CD4-positive, alpha-beta T cell treated with Interleukin-4 for 1 hour (primary cell): ENCODE measurements at places on chromosomes 2 and 18.

GRCh38 chr18:79625195-79625923 is 54.2 kb upstream of the CTDP1 start:
- peak; percentile 32 for DNase-seq

DNA sequence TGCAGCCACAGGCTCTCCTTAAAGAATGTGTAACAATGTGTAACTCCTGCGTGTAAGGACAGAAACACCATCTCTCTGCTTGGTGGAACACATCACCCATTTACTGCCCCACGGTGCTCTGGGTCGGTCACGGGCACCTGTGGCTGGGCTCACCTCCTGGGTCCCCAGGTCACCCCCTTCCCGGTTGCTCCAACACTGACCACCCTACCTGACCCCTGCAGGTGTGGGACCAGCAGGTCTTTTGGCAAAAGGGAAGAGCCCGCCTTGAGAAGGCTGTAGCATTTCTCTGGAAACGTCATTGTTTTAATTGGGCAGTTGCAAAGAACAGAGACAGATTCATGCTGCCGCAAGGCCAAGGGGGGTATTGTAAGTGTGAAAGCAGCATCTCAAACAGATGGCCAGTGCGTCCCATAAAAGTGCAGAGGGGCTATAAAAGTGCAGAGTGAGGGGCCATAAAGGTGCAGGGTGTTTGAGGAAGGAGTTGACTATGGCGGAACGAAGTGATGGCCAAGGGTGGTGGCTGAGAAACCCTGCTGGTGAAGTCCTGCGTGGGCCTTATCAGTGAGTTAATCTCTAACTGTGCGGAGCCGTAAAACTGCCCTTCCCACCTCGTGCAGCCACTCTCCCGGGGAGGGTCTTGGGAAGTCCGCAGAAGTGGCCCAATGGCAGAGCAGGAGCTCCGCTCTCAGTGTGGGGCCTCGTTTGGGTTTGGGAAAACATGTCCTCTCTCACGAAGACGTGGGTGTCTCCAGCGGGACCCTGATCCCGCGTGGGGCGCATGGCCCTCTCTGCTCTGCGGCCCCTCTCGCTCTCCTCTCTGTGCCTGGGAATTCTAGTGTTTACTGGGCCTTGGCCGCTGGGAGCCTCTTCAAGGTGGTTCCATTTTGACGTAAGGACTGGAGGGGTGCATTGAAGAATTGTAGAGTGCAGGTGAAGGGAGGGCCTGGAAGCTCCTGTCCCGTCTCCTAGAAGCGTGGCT is 13.7 kb upstream of the NEU4 start:
- no peak for DNase-seq

- no peak for DNase-seq
Observed at GRCh38 chr2:73701968-73702665, 35.0 kb downstream of the TPRKB start.

- no peak for DNase-seq
Observed at GRCh38 chr2:120774557-120775160, 39.0 kb downstream of the GLI2 start.

GRCh38 chr2:61266632-61267505 is 104.9 kb downstream of the C2orf74 start:
- no peak for DNase-seq

- DNase-seq, result no peak
Observed at GRCh38 chr2:219739066-219739465, 111.6 kb downstream of the SLC4A3 start.

GRCh38 chr2:72780477-72780876 is 45.4 kb downstream of the EXOC6B start:
- no peak for DNase-seq

- no peak for DNase-seq
Observed at GRCh38 chr2:237496428-237496827, 9.4 kb downstream of the MLPH start.

DNA sequence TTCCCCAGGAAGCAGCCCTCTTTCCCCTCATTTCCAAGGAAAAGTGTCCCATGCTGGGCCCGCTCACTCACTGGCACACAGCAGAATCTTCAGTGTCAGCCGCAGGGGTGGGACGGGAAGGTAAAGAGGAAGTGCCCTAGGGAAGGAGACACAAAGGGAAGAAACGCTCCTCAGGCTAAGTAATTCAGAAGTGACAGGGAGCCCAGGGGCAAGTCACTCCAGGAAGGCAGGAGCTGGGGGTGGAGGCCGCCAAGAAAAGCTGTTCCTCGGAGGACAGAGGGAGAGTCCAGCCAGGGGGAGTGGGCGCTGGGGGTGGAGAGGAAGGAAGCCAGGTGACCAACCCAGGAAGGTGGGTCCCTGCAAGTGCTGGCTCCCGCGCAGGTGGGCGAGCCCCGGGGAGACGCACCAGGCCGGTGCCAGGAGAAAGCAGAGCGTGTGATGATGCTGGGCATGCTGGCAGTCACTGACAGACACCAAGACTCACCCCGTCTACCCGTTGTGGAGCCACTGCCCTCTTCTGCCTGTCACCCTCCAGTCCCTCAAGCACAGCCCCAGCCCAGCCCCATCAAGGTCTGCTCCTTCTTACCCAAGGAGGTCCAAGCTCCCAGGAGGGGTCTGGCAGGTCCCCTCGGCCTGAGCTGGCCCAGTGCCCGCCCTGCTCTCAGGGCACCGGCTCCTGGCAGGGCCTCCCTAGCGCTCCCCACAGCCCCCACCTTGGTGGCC is 21.7 kb downstream of the HDAC4 start:
- no peak for DNase-seq

DNA sequence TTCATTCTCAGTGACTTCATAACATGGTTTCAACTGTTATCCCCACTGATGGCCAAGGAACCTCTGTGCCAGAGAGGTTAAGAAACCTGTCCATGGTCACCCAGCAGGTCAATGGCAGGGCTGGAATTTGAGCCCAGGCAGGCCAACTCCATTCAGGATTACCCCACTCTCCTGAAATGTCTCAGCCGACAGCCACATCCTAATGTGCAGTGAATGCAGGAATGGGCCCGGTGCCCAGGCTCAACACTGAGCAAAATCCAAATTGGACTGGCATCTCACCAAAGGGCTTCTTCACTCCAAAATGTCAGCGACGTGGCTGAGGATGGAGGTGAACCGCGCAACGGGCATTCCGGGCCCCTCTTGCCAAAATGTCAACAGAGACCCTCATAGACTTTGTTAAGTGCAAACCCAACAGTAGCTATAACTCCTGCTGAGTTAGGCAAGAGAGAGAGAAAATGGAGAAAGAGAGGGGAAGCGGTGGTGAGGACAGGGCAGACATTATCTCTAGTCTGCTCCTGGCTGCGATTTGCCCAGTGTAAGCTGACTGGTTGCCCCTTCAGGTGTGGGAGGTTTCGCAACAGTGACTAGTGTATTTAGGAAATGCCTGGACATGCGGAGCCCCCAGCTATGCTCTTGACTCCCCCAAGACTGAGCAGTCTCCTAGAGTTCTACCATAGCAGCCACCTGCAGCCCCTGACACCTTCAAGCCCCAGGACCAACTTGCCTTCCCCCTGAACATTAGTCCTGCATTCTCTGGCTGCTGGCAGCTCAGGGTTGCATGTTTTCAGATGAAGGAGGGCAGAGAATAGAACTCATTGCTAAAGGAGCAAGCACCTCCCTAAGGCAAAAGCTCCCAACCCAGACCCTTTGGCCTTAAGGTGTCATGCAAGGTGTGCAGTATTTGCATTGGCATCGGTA is 167.7 kb downstream of the ANAPC1 start:
- DNase-seq, result no peak

DNA sequence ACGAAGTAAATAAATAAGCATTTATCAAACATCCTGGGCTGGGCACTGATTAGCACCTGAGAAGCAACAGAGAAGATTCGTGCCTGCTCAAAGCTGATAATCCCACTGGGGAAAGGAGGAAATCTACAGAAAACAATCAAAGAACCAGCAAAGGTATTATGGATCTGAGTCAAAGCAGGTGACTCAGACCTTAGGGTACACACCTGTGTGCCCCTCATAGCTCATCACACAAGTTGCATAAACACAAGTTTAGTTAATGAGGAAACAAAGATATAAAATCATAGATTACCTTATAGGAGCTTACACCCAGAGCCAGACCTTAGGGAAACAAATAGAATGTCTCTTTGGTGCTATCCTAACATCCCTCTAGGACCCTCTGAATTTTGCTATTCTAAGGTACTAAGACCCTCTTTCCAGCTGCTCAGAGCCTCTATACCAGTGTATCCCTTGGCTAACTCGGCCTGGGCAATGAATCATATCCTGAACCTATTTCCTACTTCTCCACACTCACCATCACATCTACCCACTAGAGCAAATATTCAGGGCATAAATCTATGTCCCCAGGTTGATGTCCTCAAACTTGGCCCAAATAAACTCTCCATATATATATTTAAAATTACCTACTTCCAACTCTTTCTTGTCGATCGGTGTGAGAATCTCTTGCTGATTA is 19.3 kb upstream of the CTIF start:
- DNase-seq, result no peak

DNA sequence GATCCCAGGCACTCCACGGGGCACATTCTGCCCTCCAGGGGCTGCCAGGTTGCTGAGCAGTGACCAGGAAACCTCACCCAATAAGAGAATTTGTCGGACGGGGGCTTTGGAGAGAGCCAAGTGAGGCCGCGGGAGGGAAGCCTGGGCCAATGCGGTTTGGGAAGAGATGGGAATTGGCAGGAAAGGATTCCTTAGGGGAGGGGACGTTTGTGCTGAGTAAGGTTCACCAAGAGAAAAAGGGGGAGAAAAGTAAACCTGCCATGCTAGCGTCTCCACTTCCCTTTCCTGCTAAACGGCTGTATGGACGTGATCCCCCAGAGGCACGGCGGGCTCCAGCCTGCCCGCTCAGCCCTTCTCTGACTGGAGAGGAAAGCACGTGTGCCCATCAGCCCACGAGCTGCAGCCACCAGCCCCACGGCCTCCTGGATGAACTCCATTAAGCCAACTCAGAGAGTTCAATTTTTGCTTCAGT is 194.4 kb upstream of the ID2 start:
- DNase-seq, result no peak

DNA sequence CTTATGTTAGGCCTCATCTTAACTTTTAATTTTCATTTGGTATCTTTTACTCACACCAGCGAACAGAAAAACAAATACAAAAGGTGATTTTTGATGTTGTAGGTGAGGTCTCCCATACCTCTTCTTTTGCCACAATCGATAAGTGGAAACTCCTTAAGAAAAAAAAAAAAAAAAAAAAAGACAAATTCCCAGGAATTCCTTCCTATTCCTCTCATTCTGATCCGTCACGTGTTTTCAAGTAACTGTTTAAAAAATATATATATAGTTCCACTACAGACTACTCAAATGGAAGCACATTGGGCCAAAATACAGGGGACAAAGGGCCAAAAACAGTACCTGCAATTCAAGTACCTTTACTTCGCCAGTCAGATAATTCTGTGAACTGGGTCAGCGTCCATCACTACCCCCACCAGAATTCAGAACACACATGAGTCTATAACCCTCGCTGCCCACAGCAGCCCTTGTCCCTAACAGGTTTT is 16.5 kb downstream of the NMUR1 start:
- no peak for DNase-seq

- DNase-seq, result no peak
Observed at GRCh38 chr2:191474464-191474863, 203.5 kb upstream of the NABP1 start.

DNA sequence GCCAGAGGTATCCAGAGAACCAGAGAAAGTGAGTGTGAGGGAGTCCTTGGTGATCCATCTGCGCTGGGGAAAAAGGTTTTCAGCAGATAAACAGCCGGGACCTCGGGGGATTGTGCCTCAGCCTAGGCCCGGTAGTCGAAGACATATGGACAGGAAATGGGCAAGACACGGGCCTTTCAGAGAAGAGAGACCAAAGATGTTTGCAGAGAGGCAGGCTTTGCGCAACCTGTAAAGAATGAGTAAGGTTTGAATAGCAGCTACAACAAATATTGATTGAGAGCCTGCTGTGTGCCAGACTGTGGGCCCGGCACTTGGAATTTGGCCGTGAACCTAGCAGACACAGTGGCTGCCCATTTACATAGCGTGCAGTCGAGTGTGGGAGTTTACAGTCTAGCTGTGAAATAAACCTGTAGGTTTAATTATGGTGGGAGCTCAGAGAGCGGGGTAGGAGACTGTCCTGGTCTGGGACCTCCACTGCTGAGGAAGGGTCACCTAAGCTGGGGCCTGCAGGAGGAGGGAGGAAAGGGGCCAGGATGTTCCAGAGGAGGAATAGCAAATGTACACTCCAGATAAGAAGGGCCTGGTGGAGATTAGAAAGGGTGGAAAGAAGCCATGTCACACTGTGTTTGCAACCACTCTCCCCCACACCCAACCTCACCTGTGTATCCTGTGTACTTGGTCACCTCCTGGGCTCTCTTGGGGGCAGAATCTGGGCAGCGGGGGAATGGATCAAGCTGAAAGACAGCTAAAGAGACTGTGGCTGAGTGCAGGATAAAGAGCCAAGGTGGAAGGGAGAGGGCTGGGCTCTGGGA is 3.0 kb downstream of the SH2D6 start:
- no peak for DNase-seq

DNA sequence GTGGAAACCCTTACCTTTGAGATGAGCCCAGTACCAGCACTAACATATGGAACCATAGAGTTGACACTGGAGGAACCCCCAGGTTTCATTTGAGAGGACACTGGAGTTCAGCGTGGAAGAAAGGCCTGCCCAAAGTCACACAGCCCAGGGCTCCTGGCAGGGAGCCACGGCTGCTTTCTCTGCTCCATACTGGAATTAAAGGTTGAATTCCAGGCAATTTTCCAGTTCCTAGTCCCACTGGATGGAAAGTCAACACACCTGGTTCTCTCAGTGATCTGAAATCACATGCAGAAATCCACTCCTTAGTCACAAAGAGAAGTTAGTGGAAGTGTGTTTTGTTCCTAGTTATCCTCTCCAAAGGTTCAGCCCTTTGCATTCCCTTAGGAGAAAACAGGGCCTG is 336.1 kb upstream of the SKOR2 start:
- no peak for DNase-seq

DNA sequence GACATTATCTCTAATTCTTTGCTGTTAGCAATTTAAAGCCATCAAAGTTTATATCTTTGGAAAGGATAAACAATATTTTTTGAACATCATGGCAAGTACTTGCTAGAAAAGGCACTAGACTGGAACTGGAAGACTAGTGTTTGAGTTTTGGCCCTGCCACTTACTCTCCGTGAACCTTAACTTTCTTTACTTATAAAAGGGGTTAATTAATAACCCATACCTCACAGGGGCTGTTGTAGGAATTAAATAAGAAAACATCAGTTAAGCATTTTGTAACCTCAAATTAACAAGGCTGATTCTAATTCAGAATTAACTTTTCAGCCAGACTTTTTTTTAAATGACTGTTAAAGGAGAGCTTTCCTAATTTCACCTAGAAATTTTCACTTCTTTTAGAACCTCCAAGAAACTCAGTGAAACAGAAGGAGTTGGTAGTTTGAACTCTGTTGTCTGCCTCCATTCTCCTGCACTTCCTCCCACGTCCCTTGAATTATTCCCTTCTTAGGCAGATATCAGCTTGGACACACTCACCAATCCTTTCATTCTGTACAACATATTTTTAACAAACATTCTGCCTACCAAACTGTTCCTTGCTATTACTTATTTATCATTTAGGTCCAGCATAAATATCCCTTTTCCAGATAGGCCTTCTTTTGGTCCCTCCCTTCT is 79.5 kb downstream of the COX7A2L start:
- no peak for DNase-seq

- DNase-seq, result no peak
Observed at GRCh38 chr2:188786368-188786841, 187.8 kb upstream of the COL3A1 start.
